ENCODE measurements at places on chromosomes 13 and 19. TPM values are rescaled to one million over a fixed set of nuclear protein-coding genes. Genes with fewer than 3 reads are reported as not detected.

The ZNF223 gene
- total RNA-seq: 2.6 TPM

The BLVRB gene
- total RNA-seq: 186 TPM

The ALOX5AP gene
- total RNA-seq: 18.1 TPM

GRCh38 chr13:65985612-65986011 lies 1244.5 kb downstream of the PCDH9 start:
- no peak for DNase-seq

DNA sequence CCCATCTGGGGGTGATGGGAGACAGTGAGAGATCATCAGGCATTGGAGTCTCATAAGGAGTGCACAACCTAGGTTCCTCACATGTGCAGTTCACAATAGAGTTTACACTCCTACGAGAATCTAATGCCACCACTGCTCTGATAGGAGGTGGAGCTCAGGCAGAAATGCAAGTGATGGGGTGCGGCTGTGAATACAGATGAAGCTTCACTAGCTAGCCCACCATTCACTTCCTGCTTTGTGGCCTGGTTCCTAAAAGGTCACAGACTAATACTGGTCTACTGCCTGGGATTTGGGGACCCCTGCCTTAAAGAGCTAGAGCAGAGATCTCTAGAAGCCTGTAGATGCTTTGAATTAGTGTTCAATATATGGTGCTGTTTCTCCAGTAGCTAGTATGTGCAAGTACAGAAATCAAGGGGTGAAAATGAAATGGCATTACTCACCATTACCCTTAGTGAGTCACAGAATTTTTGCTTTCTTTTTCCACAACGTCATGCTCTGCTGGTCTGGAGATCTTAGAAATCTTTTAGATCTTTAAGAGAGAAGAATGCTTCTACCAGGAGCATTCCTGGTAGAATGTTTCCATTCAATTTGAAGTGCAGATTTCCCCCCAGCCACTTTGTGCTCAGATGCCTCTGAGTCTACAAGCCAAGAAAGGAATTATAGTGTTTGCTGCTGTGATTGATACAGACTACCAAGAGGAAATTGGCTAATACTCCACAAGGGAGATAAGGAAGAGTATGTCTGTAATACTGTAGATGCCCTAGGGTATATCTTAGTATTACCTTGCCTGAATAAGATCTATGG lies 2301.2 kb downstream of the PCDH9 start:
- no peak for DNase-seq

- DNase-seq: peak; percentile 96
These were observed 11.5 kb upstream of the CNFN start for GRCh38 chr19:42401365-42402303.

The DPRX gene
- not detected for total RNA-seq

DNA sequence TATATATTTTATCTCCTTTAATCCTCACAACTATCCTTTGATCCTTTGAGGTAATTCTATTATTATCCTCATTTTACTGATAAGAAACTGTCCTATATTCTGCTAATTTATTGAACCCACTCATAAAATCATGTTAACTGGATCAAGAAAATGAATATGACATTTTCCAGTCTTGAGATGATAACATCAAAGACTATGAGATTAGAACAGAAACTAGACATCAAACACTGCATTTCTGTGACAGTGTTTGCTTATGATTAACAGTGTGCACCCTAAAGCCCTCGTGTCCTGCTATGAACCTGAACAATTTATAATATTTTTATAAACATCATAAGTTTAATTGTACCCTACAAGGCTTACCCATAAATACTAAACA lies 96.3 kb downstream of the TBC1D4 start:
- DNase-seq: no peak

The OR10H5 gene
- not detected for total RNA-seq

- no peak for DNase-seq
These were observed 37.3 kb downstream of the ENOX1 start for GRCh38 chr13:43749503-43749902.

The KLK14 gene
- total RNA-seq: not detected

DNA sequence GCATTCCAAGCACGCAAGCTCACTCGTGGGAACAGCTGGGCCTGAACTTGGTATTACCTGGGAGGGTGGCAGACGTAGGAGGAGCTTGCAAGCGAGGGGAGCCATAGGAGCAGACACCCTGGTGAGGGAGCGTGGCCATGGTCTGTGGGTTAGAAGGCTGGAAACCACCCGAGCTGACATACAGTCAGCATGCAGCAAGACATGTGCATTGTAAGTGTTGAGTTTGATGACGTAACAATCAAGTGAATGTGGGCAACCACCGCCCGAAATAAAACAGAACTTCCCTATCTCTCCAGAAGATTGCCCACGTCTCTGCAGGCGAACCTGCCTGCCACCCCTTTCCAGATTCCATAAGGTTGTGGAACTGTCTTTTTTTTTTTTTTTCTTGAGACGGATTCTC lies 26.8 kb downstream of the UBXN6 start:
- DNase-seq: no peak

DNA sequence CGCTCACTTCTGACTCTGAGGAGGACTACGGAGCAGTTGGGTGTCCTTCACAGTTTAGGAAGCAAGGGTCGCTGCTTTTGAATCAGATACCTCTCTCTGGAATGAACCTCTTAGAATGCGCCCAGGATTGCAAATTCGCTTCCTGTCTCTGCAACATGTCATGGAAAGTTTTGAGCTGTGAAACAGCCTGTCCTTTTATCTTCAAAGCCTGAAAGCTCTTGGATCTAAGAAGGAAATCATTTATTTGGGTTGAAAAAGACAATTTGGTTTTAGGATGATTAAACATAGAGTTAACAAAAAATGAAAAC lies 134.1 kb downstream of the KATNAL1 start:
- DNase-seq: no peak

GRCh38 chr19:3275583-3276340 lies 51.3 kb downstream of the CELF5 start:
- no peak for DNase-seq

- DNase-seq: no peak
These were observed 52.8 kb downstream of the SPTBN4 start for GRCh38 chr19:40519352-40520322.

The KL gene
- 3.7 TPM for total RNA-seq

DNA sequence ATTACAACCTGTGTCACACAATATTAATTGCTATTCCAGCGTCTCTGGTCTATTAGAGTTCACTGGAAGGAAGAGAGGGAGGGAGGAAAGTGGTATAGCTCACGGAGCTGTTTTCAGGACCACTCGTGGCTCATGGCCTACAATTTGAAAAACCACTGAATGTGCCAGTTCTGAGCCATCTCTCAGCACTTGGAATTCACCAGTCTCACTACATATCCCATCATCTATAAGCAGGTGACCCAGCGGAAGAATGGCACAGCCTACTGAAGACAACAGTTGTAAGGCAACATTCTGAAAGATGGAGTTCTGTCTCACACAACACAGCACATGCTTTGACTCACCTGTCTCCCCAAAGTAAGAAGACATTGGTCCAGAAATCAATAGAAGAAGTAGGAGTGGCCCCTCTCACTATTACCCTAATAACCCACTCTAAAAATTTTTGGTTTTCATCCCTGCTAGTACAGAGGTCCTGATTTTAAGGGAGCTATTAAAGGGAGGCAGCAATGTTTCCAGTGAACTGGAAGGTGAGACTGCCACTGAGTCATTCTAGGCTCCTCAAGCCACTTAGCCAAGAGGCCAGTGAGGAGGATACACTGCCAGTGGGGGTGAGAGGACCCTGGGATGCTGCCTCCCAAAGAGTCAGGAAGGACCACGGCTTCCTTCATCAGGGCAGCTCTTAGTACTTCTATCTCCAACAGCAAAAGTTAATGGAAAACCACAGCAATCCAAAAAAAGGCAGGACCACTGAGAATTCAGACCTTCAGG lies 50.0 kb upstream of the DOCK9 start:
- DNase-seq: peak; percentile 70

GRCh38 chr19:43441716-43442115 lies 23.7 kb downstream of the LYPD3 start:
- no peak for DNase-seq
